Right atrium auricular region (tissue), 2 donors: ENCODE measurements at places on chromosomes 5 and 9. TPM values are rescaled to one million over a fixed set of nuclear protein-coding genes. Genes with fewer than 3 reads are reported as not detected.

- DNase-seq: no peak
Measured at GRCh38 chr5:149432911-149433401, 53.9 kb upstream of the IL17B start.

- DNase-seq: no peak
Measured at GRCh38 chr5:179620703-179621350, 2.6 kb downstream of the HNRNPH1 start.

DNA sequence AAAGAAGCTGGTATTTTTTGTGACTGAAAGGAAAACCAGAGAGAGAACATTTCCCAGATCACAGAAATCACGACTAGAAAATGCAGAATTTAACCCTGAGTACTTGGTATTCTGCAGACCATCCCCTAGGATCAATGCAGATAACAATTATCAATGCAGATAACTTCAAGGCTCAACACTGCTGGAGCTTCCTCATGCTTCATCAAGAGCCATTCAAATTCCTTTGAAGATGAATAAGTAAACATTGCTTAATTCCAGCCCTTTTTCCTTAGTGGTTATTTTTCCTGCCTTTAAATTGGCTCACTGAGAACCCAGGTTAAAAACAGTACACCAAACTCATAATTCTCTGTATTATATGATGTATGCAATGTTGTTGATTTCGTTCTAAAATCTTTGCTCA lies 370.1 kb upstream of the TLE4 start:
- DNase-seq: no peak

DNA sequence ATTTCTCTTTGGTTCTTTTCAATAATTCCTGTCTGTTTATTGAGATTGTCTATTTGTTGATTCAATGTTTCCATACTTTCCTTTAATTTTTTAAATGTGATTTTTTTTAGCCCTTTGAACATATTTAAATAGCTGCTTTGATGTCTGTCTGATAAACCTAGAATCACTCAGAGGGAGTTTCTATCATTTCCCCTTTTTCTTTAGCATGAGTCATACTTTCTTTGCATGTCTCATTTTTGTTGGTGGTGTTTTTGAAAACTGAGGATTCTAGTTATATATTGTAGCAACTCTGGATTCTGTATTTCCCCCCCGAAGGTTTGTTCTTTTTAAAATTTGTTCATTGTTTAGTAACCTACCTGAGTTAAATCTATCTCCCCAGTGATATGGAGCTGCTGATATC lies 24.2 kb upstream of the ZNF618 start:
- DNase-seq: no peak

DNA sequence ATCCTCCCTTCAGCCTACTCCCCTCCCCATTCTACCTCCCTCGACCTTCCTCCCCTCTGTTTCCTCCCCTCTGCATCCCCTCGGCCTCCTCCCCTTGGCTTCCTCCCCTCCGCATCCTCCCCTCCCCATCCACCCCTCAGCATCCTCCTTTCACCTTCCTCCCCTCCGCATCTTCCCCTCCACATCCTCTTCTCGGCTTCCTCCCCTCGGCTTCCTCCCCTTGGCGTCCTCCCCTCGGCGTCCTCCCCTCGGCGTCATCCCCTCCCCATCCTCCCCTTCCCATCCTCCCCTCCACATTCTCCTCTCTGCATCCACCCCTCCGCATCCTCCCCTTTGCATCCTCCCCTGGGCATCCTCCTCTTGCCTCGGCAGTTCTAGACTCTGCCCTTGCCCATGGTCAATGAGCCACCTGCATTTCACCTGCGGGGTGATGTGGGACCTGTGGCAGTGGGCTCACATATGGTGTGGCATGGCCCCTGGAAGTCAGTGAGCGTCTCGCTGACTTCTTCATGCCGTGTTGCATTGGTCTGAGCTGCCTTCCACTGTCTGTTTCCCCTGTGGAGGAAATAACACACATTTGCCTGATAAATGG lies 113.0 kb downstream of the WNK2 start:
- no peak for DNase-seq

GRCh38 chr9:88303721-88304451 lies 84.4 kb upstream of the SPIN1 start:
- no peak for DNase-seq

DNA sequence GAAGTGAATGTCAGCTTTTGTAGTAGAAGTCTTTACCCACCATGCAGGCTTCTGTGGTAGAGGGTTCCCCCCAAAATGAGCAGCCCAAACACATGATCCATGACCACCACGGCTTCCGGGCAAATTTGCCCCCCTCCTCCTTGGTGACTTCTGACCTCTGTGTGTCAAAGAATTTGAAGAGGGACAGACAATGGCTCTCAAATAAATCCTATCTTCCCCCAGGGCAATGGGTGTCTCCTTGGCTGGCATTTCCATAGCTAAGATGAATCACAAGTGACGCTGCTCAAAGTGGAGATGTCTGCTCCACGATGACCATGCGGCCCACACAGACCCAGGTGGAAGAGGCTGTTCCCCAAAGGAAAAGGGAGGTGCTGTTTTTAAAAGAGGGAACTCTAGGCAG lies 30.2 kb upstream of the BOD1 start:
- no peak for DNase-seq

Gene PLEKHG4B
- 0.48 TPM for total RNA-seq

Gene DMRTA1
- 0.43 TPM for total RNA-seq
